ENCODE measurements at places on chromosomes 12 and 14. TPM values are rescaled to one million over a fixed set of nuclear protein-coding genes. Genes with fewer than 3 reads are reported as not detected.

GRCh38 chr12:12798480-12798879, 13.0 kb downstream of the APOLD1 start:
- no peak for DNase-seq

GRCh38 chr12:24014915-24015832, 65.7 kb upstream of the SOX5 start:
- no peak for DNase-seq

The CMA1 gene
- not detected for total RNA-seq

DNA sequence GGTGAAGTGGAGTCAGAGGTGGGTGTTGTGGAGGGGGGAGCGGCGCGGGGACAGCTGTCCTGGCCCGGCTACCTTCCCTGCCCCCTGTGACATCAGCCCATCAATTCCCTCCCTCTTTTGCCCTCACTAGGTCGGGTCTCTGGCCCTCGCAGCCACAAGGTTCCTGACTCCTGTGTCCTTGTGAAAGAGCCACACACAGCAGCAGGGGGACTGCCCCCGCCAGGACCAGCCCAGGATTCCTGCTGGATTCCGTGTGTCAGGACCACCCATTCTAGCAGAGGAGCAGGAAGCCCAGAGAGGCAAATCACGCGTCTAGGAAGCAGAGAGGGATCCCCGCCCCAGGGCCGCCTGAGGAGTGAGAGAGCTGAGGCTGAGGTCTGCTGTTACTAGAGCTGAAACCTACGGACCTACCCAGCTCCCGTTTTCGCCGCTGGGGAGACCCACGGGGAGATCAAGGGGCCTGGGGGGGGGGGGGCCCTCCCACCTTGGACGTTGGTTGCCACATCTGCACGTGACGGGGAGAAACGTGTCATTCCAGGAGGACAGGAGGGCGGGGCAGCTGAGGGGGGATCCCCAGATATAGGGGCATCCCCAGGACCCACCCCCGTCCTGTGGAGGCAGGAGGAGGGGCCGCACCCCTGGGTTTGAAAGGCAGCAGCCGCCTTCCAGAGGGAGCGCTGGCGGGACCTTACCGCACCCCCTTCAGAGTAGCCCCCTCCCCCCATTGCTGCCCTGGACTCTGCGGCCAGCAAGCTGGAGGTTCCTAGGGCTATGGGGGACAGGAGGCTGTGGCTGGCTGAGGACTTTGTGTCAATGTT, 12.5 kb upstream of the INF2 start:
- no peak for DNase-seq

The IL31 gene
- total RNA-seq, result not detected

GRCh38 chr14:31243860-31244259, 36.3 kb upstream of the HECTD1 start:
- DNase-seq, result no peak

The CCDC184 gene
- total RNA-seq, result 18.8 TPM
